ENCODE measurements at places on chromosomes 7 and 10. TPM values are rescaled to one million over a fixed set of nuclear protein-coding genes. Genes with fewer than 3 reads are reported as not detected.
A peak's percentile ranks its signal among the peaks of the same experiment; 100 is the strongest.

The SLC29A3 gene
- 2.3 TPM for total RNA-seq

The EPHB6 gene
- 55.8 TPM for total RNA-seq

The GJD4 gene
- total RNA-seq, result not detected

The WAC gene
- total RNA-seq, result 177 TPM

The SLC13A4 gene
- total RNA-seq, result not detected

- no peak overlapping the region for H3K27ac ChIP-seq
- H3K27me3 ChIP-seq, result no peaks in the 10 kb centered on the region
- H3K4me1 ChIP-seq, result peaks cover 19% of the 10 kb centered on the region
- H3K4me3 ChIP-seq, result no peak overlapping the region
Measured at GRCh38 chr7:132446260-132446659, 130.0 kb downstream of the PLXNA4 start.

DNA sequence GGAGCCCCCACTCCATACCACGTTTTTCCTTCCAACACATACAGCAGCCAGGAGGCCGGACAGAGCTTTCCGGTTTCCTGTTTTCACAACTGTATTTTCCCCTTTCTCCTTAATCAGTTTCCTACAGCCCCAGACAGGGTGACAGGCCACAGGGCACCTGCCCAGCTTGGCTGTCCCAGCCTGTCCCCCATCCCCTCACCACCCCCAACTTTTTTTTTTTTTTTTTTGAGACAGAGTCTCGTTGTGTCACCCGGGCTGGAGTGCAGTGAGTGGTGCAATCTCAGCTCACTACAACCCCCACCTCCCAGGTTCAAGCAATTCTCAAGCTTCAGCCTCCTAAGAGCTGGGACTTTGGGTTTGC lies 10.3 kb upstream of the HSPB1 start:
- H3K4me3 ChIP-seq, result no peak overlapping the region
- DNase-seq, result no peak
- no peaks in the 10 kb centered on the region for H3K27me3 ChIP-seq
- H3K4me1 ChIP-seq, result peaks cover 12% of the 10 kb centered on the region
- no peaks in the 10 kb centered on the region for H3K36me3 ChIP-seq

GRCh38 chr10:218798-219197 lies 83.5 kb downstream of the ZMYND11 start:
- no peak for DNase-seq
- H3K27ac ChIP-seq, result no peak overlapping the region
- peaks cover 7% of the 10 kb centered on the region for H3K36me3 ChIP-seq
- no peak overlapping the region for H3K4me3 ChIP-seq
- H3K27me3 ChIP-seq, result no peaks in the 10 kb centered on the region
- no peaks in the 10 kb centered on the region for H3K4me1 ChIP-seq

- H3K4me3 ChIP-seq, result no peak overlapping the region
- no peaks in the 10 kb centered on the region for H3K27me3 ChIP-seq
- no peaks in the 10 kb centered on the region for H3K36me3 ChIP-seq
- H3K4me1 ChIP-seq, result no peaks in the 10 kb centered on the region
- H3K27ac ChIP-seq, result no peak overlapping the region
- DNase-seq, result no peak
Measured at GRCh38 chr7:54841772-54842697, 83.0 kb upstream of the SEC61G start.

GRCh38 chr7:143361552-143362130 lies 872 bp downstream of the FAM131B start:
- DNase-seq, result no peak
- H3K4me3 ChIP-seq, result peak overlapping the region; percentile 72
- H3K4me1 ChIP-seq, result peaks cover 15% of the 10 kb centered on the region
- no peaks in the 10 kb centered on the region for H3K36me3 ChIP-seq

DNA sequence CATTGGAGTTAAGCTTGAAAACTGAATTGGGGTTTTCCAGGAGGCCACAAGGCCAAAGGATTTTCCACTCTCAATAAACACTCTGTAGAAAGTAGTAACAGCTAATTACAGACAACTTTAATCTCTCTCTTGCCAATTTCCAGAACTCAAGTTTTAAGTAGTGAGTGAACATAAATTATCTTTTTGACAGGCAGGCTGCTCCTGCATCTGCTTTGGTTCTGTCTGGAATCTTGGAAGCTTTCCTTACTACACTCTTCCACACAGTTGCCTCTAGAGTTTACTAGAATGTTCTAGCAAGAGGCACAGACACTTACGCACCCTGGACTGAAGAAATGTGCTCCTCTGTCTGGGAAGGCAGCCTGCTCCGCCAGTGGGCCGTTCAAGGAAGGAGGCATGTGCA lies 90.5 kb upstream of the WAC start:
- H3K27me3 ChIP-seq, result no peaks in the 10 kb centered on the region
- no peaks in the 10 kb centered on the region for H3K4me1 ChIP-seq
- no peak overlapping the region for H3K4me3 ChIP-seq
- no peaks in the 10 kb centered on the region for H3K36me3 ChIP-seq

DNA sequence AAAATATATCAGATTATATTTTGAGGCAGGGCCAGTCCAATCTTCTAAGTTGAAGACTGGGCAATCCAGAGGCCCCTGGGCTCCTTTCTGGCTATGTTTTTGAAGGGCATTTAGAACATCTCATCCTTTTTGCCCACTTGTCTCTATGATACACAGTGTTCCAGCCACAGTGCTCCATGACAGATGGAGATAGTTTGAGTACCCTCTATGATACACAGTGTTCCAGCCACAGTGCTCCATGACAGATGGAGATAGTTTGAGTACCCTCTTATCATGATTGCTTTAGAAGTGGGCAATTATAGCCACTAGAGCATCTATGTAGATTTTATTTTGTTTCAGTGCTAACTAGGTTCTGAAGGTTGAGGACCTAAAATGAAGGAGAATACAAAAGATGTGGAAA lies 33.1 kb upstream of the A1CF start:
- no peak overlapping the region for H3K27ac ChIP-seq
- H3K4me1 ChIP-seq, result no peaks in the 10 kb centered on the region
- H3K4me3 ChIP-seq, result no peak overlapping the region
- H3K27me3 ChIP-seq, result no peaks in the 10 kb centered on the region
- no peaks in the 10 kb centered on the region for H3K36me3 ChIP-seq

DNA sequence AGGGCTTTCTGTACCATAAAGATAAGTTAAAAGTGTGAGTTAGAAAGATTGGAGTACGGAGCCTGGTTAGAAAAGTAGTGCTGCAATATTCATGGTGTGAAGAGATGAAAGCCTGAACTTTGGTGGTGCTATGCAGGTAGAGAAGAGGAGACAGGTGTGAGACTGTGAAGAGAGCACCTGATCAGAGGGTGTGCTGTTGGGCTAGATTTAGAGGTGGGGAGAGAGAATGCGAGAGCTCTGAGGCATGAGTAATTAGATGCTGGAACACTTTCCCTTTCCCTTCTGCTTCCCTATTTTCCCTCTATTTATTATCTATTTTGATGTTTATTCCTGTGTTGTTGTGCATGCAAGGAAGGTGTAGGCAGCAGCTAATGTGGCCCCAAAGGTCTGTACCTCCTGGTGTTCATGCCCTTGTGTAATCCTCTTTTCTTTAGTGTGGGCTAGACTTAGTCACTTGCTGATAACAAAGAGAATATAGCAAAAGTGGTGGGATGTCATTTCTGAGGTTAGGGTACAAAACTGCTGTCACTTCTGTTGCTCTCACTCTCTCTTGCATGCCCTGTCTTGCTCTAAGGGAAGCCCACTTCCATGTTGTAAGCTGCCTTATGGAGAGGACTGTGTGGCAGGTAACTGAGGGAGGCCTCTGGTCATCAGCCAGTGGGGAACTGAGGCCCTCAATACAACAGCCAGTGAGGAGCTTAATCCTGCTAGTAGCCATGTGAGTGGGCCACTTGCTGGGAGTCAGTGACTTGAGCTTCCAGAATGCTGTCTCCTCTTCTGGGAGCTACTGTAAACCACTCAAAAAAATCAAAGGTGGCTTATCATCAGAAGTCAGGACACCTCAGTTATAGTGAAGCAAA lies 2.6 kb upstream of the ATXN7L1 start:
- H3K4me3 ChIP-seq, result peak overlapping the region; percentile 82
- H3K36me3 ChIP-seq, result no peaks in the 10 kb centered on the region

- no peak for DNase-seq
- H3K36me3 ChIP-seq, result no peaks in the 10 kb centered on the region
- peak overlapping the region; percentile 24 for H3K4me3 ChIP-seq
- no peak overlapping the region for H3K27ac ChIP-seq
- H3K4me1 ChIP-seq, result peaks cover 32% of the 10 kb centered on the region
Measured at GRCh38 chr7:151251689-151252560, 3.4 kb upstream of the SMARCD3 start.

- no peak for DNase-seq
- H3K4me3 ChIP-seq, result peak overlapping the region; percentile 98
- no peaks in the 10 kb centered on the region for H3K27me3 ChIP-seq
- peaks cover 33% of the 10 kb centered on the region for H3K36me3 ChIP-seq
Measured at GRCh38 chr10:28533186-28533564, 257 bp downstream of the WAC start.

DNA sequence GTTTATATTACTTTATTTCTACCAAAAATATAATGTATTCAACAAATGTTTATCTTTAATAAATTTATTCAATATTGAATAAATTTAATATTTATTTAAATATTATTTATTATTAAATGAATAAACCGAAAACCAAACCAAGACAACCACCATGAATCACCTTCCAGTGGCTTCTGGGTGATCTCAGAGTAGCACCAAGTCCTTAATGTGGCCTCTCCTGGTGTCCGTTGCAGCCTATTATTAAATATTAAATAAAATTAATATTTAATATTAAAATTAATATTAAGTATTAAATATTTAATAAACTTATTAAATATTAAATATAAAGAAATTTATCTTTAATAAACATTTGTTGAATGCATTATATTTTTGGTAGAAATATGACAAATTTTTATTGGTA lies 143.3 kb upstream of the PLPP4 start:
- no peaks in the 10 kb centered on the region for H3K4me1 ChIP-seq
- no peak overlapping the region for H3K4me3 ChIP-seq
- no peak for DNase-seq
- H3K36me3 ChIP-seq, result no peaks in the 10 kb centered on the region

DNA sequence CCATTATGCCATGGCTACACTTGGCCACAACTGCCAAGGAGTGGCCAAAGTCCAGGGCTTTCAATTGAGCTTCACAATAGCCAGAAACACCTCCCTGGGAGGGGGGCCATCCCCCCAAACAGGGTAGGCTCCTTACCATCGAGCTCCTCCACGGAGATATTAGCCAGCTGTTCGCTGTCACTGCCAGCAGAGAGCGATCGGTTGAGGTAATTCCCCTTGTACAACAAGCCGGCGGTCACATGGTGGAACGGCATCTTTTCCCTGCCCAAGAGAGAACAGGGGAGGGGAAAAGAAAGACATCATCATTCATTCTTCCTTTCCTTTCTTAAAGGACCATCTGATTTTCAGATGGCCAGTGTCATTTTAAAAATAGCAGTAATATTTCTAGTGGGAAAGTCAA lies 133.6 kb downstream of the CALN1 start:
- no peak for DNase-seq
- H3K4me3 ChIP-seq, result no peak overlapping the region
- H3K27me3 ChIP-seq, result no peaks in the 10 kb centered on the region
- H3K36me3 ChIP-seq, result no peaks in the 10 kb centered on the region
- no peaks in the 10 kb centered on the region for H3K4me1 ChIP-seq

DNA sequence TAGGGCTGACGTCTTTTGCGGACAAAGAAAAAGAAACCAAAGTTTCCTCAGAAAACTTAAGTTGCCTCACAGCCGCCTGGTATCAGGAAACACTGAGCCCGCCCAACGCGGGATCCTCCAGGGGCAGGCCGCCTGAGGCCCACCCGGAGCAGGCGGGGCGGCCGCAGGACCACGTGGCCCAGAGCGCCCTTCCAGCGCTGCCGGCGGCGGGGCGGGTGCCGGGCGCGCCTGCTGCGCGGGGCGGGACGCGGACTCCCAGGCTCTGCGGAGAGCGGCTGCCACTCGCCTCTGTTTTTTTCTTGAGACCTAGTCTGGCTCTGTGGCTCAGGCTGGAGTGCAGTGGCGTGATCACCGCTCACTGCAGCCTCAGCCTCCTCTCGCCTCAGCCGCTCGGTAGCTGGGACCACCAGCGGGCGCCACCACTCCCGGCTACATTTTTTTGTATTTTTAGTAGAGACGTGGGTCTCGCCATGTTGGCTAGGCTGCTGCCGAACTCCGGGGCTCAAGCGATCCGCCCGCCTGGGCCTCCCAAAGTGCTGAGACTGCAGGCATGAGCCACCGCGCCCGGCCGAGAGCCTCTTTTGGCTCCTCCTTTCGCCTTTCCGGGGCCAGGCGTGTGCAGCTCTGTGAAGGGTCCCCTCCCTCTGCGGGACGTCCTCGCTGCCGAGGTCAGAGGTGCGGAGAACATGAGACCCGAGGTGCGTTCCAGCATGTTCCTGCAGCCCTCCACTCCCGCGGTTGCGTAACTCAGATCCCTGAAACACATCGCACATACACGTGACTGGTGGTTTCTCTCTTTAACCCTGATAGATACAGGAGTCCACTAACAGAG lies 11.6 kb upstream of the HNRNPF start:
- peak; percentile 54 for DNase-seq
- H3K36me3 ChIP-seq, result no peaks in the 10 kb centered on the region
- H3K4me3 ChIP-seq, result peak overlapping the region; percentile 84
- peak overlapping the region; percentile 92 for H3K27ac ChIP-seq

DNA sequence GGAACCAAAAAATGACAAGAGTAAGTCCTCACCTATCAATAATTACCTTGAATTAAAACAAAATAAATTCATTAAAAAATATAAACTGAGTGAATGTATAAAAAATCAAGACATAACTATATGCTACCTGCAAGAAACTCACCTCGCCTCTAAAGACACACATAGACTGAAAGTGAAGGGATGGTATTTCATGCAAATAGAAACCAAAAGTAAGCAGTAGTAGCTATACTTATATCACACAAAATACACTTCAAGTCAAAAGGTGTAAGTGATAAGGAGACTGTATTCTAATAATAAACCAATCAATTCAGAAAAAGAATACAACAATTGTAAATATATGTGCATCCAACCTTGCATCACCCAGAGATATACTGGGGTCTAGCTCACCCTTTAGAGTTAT lies 332.6 kb downstream of the SH2D4B start:
- H3K36me3 ChIP-seq, result no peaks in the 10 kb centered on the region
- H3K4me1 ChIP-seq, result no peaks in the 10 kb centered on the region
- H3K27ac ChIP-seq, result no peak overlapping the region
- H3K4me3 ChIP-seq, result no peak overlapping the region
- DNase-seq, result no peak
- no peaks in the 10 kb centered on the region for H3K27me3 ChIP-seq

DNA sequence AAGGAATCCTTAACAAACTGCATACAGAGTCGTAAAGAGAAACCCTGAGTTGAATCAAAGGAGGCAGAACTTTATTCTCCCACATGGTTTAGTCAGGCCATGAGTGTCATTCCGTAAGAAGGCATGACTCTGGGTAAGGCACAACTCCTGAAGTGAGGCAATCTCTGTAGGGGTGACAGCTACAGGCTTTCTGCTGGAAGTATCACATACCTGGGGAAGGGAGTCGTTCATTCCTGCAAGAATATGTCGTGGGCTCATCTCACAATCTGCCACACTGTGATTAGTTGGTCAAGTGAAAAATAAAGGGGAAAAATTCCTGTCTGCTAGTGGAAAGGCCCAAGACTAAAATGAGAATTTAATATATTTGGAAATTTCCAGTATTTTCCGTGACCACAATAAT lies 392.6 kb downstream of the POM121L12 start:
- H3K36me3 ChIP-seq, result no peaks in the 10 kb centered on the region
- H3K4me1 ChIP-seq, result no peaks in the 10 kb centered on the region
- H3K27ac ChIP-seq, result no peak overlapping the region
- DNase-seq, result no peak
- no peak overlapping the region for H3K4me3 ChIP-seq
